GM04503 (cell line): ENCODE measurements at places on chromosomes 1 and 21.

DNA sequence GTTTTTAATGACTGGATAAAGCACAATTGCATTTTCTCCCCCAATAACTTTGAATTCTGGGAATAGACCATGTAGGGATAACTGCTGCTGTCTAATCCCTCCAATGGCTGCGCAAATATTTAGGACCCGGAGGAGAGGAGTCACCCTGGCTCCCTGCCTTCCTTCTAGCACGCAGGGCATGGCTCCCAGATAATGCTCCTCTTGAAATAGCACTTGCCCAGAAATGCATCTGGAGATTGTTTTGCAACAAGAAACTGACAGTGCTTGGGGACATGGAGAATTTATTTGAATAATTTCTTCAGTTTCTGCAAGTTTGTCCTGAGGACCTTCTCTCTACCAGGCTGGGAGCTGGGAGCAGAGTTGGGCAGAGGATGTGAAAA, 83.5 kb downstream of the MAN1C1 start:
- peak; percentile 65 for DNase-seq

DNA sequence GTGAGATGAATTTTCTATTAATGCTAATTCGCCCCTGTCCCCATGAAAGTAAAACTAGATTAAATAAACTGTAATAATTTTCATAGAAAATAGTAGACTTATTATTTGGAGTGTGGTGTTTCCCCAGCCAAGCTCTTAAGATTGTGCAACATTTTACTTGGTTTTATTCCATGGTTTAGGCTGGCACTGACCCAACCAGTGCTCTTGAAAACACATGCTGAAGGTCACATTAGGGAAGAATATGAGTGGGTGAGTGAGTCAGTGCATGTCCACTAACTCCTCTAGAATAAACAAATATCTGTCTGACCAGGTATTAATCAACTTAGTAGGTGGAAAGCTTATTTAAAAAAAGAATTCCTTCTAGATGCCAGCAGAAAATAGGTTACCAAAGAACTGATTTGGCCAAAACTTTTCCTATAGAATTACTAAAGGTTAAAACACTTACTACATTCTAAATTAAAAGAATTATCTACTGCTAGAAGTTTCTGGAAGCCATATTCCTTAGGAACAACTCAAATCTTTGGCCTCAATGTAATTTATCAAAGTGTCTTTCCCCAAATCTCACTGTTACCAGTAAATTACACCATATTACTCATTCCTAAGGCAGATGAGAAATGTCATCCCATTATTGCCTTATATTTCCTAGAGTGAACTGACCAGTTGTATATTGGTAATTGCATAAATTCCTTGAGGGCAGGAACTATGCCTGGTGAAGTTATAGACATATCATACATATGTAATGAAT, 89.7 kb upstream of the RGS1 start:
- DNase-seq = peak; percentile 87

- no peak for DNase-seq
These were observed 171.2 kb downstream of the SEC16B start for GRCh38 chr1:177798614-177799013.

GRCh38 chr1:17470021-17470799, 30.7 kb upstream of the RCC2 start:
- DNase-seq = no peak

GRCh38 chr21:18518054-18518481, 114.5 kb upstream of the TMPRSS15 start:
- no peak for DNase-seq
